ENCODE measurements at places on chromosomes 12 and 14.

DNA sequence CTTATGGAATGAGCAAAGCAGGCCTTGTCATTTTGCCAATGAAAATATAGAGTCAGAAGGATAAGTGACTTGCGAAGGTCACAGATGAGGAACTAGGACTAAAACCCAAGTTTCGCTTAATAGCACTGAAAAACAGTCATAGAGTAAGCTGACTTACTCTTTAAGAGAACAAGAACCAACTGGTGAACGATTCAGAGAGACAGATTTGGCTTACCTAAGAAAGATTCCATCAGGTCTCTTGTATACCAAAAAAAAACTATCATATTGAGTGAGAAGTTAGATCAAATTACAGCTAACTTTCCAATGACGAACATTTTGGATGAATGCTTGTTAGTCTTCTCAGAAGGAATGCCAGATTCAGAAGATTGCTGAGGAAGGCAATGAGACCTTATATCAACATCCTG, 74.2 kb downstream of the ZFC3H1 start:
- DNase-seq = no peak

DNA sequence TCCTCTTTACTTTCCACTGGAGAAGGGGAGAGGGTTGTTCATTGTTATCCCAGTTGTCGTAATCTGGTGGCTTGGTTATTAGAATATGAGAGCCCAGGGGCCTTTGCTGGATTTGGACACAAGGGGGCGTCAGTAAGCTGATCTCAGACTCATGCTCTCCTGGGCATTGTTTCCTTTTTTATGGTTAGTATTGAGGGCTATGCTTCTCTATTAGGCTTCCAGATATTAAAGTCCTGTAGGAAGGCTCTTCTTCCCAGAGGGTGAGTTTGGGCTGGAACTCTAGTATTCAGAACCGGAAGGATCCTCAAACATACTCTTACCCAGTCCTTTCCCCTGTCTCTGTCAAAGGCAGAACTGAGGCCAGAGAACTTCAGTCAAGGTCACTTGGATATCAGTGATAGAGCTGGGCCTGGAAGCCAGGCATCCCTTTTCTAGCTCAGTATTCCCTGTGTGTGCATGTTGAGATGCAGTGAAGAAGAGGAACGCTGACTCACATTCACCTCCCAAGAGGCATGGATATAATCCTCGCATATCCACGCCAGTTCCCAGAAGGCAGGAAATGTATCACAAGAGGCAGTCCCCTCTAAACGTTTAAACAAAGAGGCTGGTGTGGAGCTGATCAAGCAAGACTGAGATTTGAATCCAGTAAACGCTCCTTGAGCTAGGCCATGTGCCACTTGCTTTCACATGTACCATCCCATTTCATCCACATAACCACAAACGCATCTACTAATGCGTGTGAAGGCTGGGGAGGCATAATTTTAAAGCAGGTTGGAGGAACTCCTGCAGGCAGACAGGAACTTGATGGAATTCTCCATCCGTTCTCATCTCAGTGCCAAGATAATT, 41.6 kb downstream of the UBE3B start:
- DNase-seq = peak; percentile 71

GRCh38 chr12:111102102-111102739, 181.8 kb upstream of the MYL2 start:
- no peak for DNase-seq

DNA sequence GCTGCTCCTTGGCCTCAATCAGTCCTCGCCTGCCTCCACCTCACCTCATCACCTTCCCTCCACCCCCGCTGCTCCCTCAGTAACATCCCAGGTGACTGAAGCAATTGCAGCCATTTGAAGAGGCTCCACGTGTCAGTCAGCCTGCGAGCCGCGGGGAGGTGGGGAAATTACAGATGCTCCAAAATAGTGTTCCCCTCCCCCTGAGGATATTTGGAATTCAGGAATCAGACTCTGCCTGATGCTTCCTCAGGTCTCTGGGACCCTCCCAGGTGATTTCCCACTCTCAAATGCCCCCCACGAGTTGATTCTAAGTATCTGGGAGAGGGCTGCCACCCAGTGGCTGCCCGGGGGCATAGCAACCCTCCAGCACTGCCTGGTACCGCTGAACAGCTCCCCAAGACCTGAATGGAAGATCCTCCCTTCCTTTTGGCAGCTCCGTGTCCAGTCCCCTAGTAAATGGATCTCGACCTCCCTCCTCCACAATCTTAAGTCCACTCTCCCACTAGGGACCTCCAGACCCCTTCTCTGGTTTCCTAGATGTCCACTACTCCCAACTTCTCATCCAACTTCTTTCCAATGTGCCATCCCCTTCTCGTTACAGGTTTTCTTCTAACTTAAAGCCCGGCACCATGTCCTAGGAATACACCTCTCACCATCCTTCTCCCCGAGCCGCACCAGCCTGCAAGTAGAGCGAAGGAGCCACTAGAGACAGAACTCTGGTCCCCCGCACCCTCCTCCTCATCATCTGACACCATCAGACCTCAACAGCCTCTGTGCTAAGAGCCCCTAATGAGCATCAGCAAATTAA, 1.4 kb upstream of the ASIC1 start:
- DNase-seq = peak; percentile 80

DNA sequence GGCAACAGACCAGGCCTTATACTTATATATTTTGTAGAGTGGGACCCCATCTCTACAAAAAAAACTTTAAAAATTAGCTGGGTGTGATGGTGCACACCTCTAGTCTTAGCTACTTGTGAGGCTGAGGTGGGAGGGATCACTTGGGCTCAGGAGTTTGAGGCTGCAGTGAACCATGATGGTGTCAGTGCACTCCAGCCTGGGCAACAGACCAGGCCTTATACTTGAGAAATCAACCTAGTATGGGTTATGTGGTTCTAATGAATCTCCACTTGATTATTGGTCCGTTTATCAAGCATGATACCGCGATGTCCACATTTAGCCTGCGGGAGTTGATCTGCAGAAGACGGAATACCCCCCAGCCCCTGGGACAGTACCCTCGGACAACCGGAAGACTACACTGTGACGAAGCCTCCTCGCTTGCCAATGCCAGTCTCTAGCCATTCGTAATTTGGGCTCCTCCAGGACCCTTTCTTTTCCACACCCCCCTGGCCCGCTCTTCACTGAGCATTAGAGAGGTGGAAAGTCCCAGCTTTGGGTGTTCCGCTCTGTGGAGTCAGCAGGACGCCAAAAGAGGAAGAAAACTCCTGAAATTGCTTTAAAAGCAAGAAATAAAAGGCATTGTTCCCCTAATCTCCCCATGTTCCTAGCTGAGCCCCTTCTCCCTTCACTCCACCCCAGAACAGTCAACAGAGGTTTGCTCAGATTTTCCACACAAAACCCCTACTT, 19.4 kb downstream of the LTBP2 start:
- DNase-seq = no peak

GRCh38 chr14:94021416-94022157, 4.6 kb upstream of the OTUB2 start:
- no peak for DNase-seq

DNA sequence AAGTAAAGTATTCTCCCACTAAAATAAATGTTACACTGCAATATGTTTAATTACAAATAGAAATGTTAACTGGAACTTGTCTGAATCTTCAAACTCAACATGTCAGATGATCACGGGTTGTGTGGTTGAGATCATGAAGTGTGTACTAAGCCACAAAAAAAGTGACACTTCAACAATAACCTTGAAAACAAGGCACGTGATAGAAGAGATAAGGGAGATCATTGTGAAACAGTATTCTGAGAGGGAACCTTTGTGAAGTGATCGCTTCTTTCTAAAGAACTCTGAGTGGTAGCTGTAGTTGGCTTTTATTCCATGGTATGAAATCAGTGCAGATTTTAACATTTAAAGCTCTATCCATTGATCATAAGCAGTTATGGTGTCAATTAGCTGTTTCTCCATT, 60.0 kb downstream of the LIN52 start:
- no peak for DNase-seq

- no peak for DNase-seq
Measured at GRCh38 chr14:56962444-56963080, 152.3 kb upstream of the OTX2 start.

- peak; percentile 78 for DNase-seq
Measured at GRCh38 chr14:35403114-35403602, 1.4 kb downstream of the NFKBIA start.

DNA sequence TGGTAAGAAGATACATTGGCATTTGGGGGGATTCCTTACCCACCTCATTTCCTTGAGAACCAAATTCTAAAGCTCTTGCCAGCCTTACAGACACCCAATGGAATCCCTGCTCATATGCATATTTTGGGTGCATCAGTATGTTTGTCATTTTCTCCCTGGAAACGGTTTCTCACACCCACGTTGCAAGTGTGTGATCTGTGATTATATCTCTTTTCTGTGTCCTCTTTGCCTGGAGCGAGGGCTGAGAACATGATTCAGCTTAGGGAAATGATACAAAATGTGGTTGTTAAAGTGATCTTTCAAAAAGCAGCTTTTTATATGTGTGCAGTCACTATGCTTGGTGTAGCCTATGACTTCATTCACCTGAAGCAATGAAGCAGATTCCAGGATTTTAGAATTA, 52.0 kb downstream of the KCNMB4 start:
- DNase-seq = no peak

- DNase-seq = no peak
Measured at GRCh38 chr12:101671157-101671791, 26.2 kb upstream of the CHPT1 start.

DNA sequence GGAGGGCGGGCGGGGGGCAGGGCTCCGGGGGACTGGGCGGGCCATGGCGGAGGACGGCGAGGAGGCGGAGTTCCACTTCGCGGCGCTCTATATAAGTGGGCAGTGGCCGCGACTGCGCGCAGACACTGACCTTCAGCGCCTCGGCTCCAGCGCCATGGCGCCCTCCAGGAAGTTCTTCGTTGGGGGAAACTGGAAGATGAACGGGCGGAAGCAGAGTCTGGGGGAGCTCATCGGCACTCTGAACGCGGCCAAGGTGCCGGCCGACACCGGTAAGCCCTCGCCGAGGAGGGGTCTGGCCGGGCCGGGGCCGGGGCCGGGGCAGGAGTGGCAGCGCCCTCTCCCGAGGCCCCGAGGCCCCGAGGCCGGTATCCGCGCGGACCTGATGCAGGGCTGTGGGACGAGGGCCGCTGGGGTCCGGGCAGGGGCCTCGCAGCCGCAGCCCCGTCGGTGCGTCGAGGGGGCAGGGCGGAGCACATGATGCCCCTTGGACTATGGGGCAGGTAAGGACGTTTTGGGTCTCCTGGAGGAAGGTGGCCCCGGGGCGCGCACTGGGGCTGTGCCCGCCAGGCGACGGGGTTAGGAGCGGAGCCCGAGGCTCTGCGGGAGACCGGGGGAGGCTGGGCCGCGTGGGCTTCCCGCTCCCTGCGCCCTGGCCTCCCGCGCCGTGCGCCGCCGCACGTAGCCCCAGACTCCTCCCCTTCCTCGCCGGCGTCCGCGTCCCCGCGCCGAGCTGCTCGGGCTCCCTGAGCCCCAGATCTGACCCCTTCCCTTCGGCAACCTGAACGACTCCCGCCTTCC, at the start of gene TPI1:
TSS of gene TPI1 (plus strand) at position 119 of the 798 bp plus-strand sequence. CDS start at position 155, 36 bp downstream.
- DNase-seq = peak; percentile 92

GRCh38 chr14:53531156-53531555, 378.0 kb upstream of the DDHD1 start:
- DNase-seq = no peak

DNA sequence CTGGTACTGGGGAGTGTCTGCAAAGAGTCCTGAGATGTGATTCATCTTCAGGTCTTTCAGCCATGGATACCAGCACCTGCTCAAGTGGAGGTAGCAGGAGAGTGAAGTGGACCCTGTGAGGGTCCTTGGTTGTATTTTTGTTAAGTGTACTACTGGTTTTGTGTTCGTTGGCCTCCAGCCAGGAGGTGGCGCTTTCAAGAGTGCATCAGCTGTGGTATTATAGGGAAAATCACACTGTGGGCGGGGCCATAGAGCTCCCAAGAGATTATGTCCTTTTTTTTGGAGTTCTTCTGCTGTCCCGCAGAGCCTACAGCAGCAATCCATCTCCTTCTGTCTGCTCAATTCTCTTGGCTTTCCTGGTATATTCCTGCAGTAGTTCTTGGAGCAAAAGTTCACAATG, 66.8 kb downstream of the SPATA7 start:
- DNase-seq = no peak
